ENCODE measurements at places on chromosomes 7 and 10. TPM values are rescaled to one million over a fixed set of nuclear protein-coding genes. Genes with fewer than 3 reads are reported as not detected.

Gene HMX2
- total RNA-seq: 0.69 TPM

Gene RNLS
- 14.6 TPM for total RNA-seq

Gene PNLIPRP3
- total RNA-seq: not detected

Gene ELOVL3
- not detected for total RNA-seq

Gene BMPER
- 5.0 TPM for total RNA-seq

Gene PRSS2
- 94.5 TPM for total RNA-seq

Gene TMEM176A
- 246 TPM for total RNA-seq

Gene GAD2
- not detected for total RNA-seq

Gene MACROH2A2
- 21.1 TPM for total RNA-seq

Gene FAM24B
- 4.9 TPM for total RNA-seq

Gene HGF
- 8.0 TPM for total RNA-seq

Gene MYL10
- total RNA-seq: not detected

Gene TBXAS1
- 40.9 TPM for total RNA-seq

Gene PRRT4
- total RNA-seq: 0.63 TPM

Gene SPAM1
- total RNA-seq: not detected

Gene ODAD2
- 0.86 TPM for total RNA-seq

Gene TWIST1
- total RNA-seq: 5.4 TPM

Gene MEST
- total RNA-seq: 18.6 TPM

Gene TAS2R5
- 1.2 TPM for total RNA-seq

Gene EPHA1
- total RNA-seq: 38.0 TPM

Gene ZNF485
- total RNA-seq: 3.3 TPM

Gene PNLIP
- 5.4 TPM for total RNA-seq

Gene SCIN
- 10.6 TPM for total RNA-seq

Gene CRYGN
- total RNA-seq: 0.43 TPM

Gene GNAT3
- total RNA-seq: 1.2 TPM

Gene LIPM
- total RNA-seq: not detected

Gene NXPH1
- 0.95 TPM for total RNA-seq

Gene RASSF4
- total RNA-seq: 41.9 TPM

Gene ATOH7
- not detected for total RNA-seq

Gene HOXA2
- total RNA-seq: 0.52 TPM

Gene IRF5
- total RNA-seq: 18.8 TPM

Gene SKIDA1
- total RNA-seq: 1.2 TPM

Gene VIPR2
- total RNA-seq: 7.3 TPM

Gene LOXL4
- 4.9 TPM for total RNA-seq

Gene ATP6V0A4
- total RNA-seq: not detected

Gene TMEM270
- total RNA-seq: not detected

Gene PPP1R3A
- total RNA-seq: not detected

Gene OR2A5
- not detected for total RNA-seq

Gene TRIM73
- 6.0 TPM for total RNA-seq

Gene FAM3C
- total RNA-seq: 64.8 TPM

Gene CTAGE8
- 3.1 TPM for total RNA-seq

Gene UTF1
- not detected for total RNA-seq

Gene GSTO2
- total RNA-seq: 17.2 TPM

Gene FAM237B
- total RNA-seq: not detected

Gene FAM25C
- total RNA-seq: not detected

Data from mucosa of gallbladder (tissue), 1 donor.